Mesendoderm (in vitro differentiated cells): ENCODE measurements at places on chromosomes 1 and 21.

GRCh38 chr1:67429011-67429527 is 1.1 kb downstream of the SERBP1 start:
- DNase-seq, result no peak

DNA sequence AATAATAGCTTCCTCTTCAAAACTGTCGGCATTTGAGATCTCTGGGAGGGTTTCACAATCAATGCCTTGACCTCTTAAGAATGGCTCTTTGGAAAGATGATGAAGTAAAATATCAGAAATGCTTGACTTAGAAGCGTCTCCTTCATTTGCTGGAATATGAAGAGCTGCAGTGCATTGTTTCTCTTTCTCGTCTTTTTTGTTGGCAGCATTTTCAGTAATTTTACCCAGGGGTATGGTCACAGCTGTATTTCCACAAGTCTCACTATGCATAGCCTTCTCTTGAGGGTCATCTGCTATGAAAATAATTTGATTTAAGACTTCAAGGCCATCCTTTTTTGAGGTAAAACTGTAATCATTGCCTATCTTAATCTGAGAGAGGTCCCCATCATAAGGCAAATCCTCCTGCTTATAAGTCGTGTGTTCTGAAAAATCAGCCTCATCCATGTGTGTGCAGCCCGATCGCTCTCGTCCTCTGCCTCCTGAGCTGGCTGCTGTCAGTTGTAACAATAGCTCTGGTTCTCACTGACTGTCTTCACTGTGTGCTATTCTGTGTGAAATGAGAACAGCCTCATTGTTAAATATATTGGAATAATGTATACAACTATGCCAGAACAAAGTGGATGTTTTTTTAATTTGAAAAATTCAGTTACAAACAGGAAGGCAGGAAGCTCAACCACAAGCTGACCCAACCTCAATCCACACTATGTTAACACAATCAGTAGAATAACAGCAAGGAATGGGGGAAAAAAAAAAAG is 4.5 kb downstream of the AKNAD1 start:
- no peak for DNase-seq

GRCh38 chr1:210143465-210144062 is 89.0 kb upstream of the SERTAD4 start:
- DNase-seq, result peak; percentile 62

DNA sequence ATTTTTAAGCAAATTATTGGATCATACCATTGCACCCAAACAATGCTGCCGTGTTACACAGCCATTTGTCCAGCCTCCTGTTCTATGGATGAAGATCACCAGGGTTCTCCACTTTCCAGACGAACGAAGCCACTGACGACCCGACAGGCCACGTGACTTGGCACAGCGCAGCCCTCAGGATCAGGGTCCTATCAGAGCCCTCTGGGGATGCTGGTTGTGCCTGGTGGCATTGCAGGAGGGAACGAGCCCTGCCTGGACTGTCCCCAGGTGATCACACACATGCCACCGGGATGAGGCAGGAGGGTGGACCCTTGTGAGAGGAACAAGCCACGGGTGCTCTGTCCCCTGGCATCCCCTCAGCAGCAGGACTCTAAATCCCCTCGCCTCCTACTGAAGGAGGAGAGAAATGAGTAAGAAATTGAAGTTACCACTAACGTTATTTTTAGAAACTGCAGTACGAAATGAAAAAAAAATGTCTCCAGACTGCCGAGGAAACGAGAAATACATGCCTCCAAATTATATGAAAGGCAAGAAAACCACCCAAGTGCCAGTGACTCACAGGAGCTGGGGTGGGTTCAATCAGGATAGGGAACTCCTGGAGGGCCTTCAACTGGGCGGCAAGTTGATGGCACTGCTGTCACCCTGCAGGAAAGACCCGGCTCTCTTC is 58.7 kb upstream of the PDE9A start:
- DNase-seq, result no peak

DNA sequence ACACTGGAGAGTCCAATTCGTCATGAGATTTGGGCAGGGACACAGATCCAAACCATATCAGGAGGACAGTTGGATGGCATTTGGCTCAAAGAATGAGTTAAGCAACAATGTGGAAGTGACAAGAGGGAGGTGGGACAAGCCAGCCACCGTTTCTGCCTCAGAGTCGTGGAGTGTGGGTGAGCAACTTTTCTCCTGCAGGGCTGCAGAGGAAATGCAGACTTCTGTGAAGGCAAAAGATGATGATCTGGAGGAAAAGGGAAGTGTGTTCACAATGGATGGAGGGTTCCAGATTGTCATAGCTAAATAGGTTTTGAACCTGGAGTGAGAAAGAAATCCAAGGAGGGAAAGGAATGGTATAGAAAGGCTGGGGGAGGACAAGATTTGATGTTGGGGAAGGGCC is 16.4 kb upstream of the KANK4 start:
- DNase-seq, result peak; percentile 51

GRCh38 chr1:32014199-32014947 is 705 bp downstream of the KHDRBS1 start:
- peak; percentile 51 for DNase-seq

GRCh38 chr21:31410499-31411131 is 66.6 kb upstream of the TIAM1 start:
- DNase-seq, result no peak
